ENCODE measurements at places on chromosomes 1 and 21.

- no peak for DNase-seq
Measured at GRCh38 chr1:8871539-8871935, 6.9 kb downstream of the ENO1 start.

DNA sequence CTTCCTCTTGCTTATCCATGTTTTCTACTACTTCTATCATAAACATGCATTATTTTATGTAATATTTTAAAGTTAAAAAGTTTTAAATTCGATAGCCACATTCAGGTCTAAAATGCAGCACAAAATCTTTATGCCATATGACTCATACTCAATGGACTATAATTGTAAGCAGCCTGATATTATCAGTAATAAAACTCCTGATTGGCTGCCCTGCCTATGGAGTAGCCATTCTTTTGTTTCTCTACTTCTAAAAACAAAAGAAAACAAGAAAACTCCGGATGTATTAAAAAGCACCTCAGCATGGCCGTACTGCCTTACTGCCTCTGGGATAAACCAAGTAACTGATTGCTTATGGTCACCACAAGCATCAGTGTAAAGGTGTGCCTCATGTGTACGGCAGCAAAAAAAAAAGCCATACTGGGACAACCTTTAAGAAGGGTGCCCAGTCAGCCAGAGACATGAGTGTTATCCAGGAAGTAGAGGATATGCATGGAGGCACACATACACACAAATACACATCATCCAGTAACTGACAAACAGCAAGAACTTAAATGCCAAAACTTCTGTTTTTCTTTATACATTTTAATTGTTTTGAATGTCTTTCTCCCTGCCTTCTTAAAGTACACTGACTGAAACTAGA lies 9.2 kb downstream of the SLC35D1 start:
- DNase-seq: no peak

- no peak for DNase-seq
Measured at GRCh38 chr1:22043198-22043769, 9.2 kb upstream of the CDC42 start.

DNA sequence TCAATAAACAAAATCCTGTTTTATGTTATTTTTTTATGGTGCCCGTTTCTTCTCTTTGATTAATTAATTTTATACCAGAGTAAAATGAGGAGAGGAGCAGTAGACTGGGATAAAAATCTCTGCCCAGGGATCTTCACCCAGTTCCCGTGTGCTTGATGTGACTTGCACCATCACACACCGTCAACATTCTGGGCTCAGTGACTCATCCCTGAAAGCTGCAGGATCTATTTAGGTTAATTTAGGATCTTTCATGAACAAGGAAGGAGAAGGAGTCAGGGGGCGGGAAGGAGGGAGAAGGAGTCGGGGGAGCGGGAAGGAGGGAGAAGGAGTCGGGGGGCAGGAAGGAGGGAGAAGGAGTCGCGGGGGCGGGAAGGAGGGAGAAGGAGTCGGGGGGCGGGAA lies 182.4 kb downstream of the SMYD3 start:
- DNase-seq: no peak

DNA sequence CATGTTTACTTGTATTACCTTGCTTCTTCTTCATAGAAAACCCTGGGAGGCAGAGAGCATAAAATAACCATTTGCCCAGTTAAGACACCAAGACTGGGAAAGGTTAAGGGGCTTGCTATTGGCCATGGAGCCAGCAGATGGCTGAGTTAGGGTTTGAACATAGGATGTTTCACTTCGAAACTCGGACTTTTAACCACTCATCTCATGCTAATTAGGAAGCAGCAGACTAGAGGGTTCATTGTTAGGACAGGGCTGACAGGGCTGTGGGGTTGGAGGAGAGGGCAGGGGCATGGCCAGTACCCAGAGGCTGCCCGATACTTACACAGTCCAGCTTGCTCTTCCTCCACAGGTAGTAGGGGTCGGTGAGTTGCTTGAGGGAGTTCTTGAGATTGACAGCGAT lies 17.0 kb downstream of the SLC26A9 start:
- DNase-seq: no peak

DNA sequence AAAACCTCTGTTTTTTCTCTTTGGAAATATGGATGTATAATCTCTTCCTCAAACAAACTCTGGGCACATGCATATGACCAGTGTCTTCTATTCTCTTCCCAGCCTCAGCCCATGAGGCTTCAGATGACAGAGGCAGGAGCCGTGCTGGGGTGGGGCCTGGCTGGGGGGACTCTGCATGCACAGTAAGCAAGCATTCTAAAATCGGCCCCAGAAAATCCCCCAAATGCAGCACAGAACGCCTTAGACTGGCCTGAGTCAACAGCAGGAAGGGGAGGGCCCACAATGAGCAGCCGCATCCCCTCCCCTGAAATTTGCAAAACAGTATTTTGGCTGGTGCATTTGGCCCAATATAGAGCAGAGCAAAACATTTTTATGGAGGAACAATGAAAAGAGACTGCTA lies 47.8 kb downstream of the ITPKB start:
- no peak for DNase-seq

DNA sequence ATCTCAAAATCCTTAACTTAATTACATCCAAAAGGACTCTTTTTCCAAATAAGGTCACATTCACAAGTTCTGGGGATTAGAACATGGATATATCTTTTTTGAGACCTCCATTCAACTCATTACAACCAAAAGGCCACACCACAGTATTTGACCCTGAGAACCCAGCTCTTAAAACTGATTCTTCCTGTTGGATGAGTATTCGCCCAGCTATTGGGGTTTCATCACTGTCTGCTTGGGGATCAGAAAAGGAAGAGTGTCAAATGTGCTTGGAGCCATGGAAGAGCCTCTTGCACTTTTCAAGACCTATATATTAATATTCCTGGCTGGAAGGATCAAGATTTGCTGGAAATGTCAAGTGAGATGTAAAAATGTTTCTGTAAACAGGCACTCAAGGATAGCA lies 5.4 kb upstream of the TINAGL1 start:
- no peak for DNase-seq

- no peak for DNase-seq
Measured at GRCh38 chr1:218869276-218869675, 304.4 kb upstream of the LYPLAL1 start.

DNA sequence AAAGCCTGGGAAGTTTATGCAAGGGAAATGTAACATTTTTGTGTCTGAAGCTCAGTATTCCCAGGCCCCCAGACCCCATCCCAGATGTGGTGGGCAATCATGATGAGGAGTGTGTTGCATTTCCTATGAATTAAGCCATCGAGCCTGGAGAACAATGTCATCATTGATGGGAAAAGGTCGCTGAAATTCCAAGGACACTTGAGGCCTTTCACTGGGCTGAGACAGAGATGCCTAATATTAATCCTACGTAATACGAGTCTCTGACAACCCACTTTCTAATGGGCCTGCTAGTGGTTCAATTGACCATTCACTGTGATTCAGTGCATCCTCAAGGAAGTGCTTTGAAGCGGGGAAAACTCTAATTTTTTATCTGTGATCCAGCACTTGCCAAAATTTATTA lies 291.6 kb downstream of the PLPP3 start:
- DNase-seq: no peak

GRCh38 chr1:91523482-91523881 lies 22.8 kb downstream of the CDC7 start:
- DNase-seq: no peak

- no peak for DNase-seq
Measured at GRCh38 chr1:67675800-67676199, 9.2 kb upstream of the GADD45A start.

All from pulmonary artery endothelial cell (primary cell).